ENCODE measurements at places on chromosomes 3 and 15. TPM values are rescaled to one million over a fixed set of nuclear protein-coding genes. Genes with fewer than 3 reads are reported as not detected.
A peak's percentile ranks its signal among the peaks of the same experiment; 100 is the strongest.

Gene PLA2G4B
- total RNA-seq, result 5.1 TPM

GRCh38 chr3:126490619-126491018 lies 14.9 kb upstream of the ZXDC start:
- no peak for DNase-seq

GRCh38 chr3:56366641-56367162 lies 101.6 kb downstream of the ERC2 start:
- DNase-seq, result no peak

DNA sequence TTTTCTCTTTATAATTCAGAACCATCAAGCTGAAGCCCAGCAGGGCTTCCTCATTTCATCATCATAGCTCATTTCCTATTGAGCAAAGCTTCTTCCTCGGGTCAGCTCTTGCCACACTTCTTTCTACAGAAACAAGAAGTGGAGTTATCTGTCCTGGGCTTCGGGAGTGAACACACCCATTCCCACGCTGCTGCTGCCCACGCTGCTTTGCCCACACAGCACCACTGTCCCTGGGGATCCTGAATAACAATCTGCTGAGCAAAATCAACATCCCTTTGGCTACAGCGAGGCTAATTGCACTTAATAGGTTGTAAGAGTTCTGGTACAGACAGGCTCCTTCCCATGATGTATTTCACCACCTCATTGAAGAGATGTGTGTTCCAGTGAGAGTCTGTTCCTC lies 23.7 kb downstream of the CEP19 start:
- peak; percentile 44 for DNase-seq

- peak; percentile 40 for DNase-seq
Observed at GRCh38 chr3:69723389-69723788, 15.9 kb upstream of the MITF start.
